Stimulated activated CD4-positive, alpha-beta T cell treated with anti-CD3 and anti-CD28 coated beads, Interleukin-4, amount 100 ng/mL, for 48 hours (primary cell): ENCODE measurements at places on chromosomes 5 and 9.

DNA sequence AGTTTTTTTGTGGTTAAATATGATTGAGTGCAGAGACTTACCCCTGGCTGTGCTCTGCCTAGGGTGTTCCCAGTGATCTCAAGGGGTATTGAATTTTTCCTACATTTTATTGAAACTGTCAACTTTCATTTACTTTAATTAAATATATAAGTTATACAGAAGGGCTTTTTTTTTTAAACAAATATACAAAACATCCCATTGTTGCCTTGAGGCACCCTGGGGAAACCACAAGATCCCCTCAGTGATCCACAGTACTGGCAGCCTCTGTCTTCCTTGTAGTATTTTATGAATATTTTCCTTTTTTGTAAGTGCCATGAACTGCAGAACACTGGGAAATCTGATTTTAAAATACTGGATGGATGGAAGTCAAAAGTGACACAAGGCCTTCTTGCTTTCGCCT is 123.7 kb downstream of the TLE1 start:
- DNase-seq: no peak

- no peak for DNase-seq
Measured at GRCh38 chr5:77015938-77016569, 14.2 kb upstream of the AGGF1 start.

- DNase-seq: no peak
Measured at GRCh38 chr5:172941067-172941516, 18.1 kb upstream of the RPL26L1 start.

- no peak for DNase-seq
Measured at GRCh38 chr5:516338-516925, 7.8 kb downstream of the SLC9A3 start.

- no peak for DNase-seq
Measured at GRCh38 chr9:26260238-26260637, 582.0 kb upstream of the TUSC1 start.

GRCh38 chr5:170181902-170182301 is 50.9 kb upstream of the C5orf58 start:
- no peak for DNase-seq

GRCh38 chr9:98765256-98765655 is 31.1 kb downstream of the ANKS6 start:
- DNase-seq: no peak

GRCh38 chr9:109478051-109478563 is 20.0 kb downstream of the PTPN3 start:
- DNase-seq: no peak

GRCh38 chr5:177064500-177065277 is 22.0 kb upstream of the FGFR4 start:
- no peak for DNase-seq

GRCh38 chr5:143231973-143232812 is 171.3 kb downstream of the NR3C1 start:
- no peak for DNase-seq

DNA sequence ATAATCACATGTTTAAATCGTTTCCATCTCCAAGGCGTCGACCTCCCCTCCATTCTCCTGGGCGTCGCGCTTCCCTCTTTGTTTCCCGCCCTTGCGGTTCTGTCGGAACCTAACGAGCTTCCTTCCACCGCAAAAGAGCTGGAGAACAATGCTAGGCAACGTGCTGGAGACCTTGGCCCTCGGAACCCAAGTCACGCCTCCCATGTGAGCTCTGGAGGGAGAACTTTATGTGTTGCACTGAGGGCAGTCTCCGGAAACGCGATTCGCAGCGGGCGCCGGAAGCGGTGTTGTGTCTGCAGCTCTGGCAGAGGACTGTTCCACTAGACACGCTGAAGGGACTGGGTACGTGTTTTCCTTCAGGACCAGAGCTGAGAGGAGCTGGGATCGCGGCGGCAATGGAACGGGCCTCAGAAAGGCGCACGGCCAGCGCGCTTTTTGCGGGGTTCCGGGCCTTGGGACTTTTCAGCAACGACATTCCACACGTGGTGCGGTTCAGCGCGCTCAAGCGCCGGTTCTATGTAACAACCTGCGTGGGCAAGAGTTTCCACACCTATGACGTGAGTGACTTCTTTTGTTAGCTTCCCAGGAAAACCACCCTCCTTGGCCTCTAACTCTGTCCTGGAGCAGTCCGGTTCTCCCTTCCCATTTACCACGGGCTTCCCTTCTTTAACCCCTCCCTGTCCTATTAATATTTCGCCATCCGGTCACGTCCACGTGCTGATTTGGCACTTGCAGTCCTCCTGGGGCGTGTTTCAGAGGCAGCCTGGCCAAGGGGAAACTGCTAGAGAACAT is at the start of gene WDR36:
Gene WDR36, plus strand, starts transcription at position 287 of the 792 bp plus-strand sequence. Its CDS starts 109 bp downstream, at position 396.
- peak; percentile 85 for DNase-seq

DNA sequence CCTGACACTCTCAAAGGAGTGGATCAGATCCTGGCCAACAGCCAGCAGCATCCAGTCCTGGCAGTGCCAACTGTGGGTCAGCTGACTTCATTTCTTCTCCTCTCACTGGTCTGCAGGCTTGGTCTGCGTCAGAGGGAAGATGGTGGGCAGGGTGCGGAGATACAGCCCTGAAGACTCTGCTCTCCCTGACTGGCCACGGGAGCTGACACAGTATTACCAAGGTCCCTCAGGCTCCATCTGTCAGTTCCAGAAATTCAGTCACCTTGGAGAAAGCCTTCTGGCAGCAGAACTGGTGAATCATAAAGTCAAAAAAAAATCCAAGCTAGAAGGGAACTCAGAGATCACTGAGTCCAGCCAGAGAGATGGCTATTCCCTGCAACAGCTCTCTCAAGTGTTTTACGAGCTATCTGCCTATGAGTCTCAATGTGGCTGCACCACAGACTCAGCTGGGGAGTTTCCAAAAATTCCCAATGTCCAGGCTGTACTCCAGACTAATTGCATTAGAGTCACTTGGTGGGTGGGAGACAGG is 27.9 kb downstream of the C1QTNF2 start:
- DNase-seq: no peak

DNA sequence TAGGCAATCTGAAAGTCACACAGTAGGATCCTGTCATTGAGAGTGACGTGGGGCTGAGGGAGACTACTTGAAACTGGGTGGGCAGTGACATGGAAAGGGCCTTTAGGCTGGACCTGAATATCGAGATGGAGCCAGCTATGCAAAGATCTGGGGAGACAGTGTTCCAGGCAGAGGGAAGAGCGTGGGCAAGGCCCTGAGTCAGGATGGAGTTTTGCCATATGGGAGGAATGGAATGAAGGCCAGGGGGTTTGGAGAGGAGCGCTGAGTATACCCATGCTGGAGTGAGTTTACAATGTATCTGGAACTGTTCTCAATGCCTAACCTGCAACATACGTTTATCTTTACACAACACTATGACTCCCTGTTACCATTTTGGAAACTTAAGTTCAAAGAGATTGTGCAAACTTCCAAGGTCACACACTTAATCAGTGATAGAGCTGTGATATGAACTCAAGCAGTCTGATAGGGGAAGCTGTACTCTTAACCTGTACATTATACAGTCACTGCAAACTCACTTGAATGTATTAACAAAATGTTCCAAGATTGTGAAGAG is 33.5 kb downstream of the INSYN2B start:
- DNase-seq: no peak

DNA sequence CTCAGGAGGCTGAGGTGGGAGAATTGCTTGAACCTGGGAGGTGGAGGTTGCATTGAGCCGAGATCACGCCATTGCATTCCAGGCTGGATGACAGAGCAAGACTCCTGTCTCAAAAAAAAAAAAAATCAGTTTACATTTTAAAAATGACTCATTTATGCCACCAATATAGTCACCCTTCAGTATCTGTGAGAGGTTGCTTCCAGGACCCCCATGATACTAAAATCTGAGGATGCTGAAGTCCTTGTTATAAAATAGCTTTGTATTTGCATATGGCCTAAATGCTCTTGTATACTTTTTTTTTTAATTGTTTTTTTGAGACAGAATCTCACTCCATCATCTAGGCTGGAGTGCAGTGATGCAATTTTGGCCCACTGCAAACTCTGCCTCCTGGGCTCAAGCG is 5.8 kb downstream of the OCLN start:
- no peak for DNase-seq

GRCh38 chr5:35960328-35960727 is 21.9 kb upstream of the CAPSL start:
- no peak for DNase-seq

- DNase-seq: peak; percentile 59
Measured at GRCh38 chr5:140175367-140176030, 511 bp downstream of the CYSTM1 start.

GRCh38 chr5:172325452-172325851 is 41.9 kb upstream of the UBTD2 start:
- DNase-seq: no peak

DNA sequence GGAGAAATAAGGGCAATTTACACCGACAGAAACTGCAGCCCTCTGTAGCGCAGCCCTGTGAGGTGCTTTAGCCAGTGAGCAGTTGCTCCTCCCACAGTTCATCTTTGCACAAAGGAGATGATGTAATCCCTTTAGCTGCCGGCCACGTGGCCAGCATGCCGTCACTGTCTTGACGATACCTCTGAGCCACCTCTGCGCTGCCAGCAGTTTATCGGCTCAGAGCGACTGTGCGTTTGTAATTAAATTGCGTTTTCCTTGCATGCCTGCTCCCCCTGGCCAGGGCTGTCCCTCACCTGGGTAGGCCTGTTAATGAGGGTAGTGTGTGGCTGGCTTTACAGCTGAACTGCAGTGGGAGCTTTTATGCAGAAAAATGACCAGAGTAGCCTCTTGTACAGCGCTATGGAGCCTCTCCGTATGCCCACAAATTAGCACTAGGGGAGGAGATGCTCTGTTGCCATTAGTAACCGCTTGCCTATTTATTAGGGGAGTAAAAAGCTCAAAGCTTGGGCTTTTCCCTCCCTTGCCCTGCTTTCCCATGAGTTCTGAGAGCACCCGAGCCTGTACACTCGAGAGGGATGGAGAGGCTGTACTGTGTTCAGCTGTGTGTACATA is 107.0 kb downstream of the TRIO start:
- no peak for DNase-seq

DNA sequence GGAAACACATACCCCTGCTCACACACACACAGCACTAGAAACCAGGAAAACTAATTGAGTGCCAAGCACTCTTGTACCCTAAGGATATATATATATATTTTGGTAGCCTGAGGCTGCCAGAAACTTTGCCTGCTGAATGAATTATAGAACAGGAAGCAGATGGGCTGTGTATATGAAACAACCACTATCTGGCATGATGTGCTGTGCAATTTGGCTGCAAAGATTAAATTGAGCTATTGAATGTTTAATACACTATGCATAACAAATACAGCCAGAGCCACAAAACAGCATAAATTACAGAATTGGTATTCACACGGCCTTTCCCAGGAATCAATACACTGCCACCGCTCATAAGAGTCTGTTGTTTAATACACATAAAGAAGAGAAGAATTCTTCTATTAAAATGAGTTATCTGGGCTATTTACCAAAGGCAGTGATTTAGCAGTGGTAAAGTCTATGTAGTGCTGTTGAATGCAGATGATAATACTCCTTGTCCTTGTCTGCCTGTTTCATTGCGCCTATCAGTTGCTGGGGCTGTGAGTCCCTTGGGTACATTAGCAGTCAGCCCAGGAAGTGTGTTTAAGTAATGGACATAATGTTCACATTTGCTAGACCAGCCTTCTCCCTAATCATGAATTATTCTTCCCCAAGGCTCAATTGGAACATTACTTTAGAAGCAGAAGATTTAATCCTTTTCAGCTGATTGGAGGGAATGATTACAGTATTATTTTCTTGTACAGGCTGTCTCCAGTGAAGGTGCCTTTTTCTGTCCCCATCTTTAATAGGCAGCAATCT is 294.3 kb downstream of the TLE1 start:
- no peak for DNase-seq

- no peak for DNase-seq
Measured at GRCh38 chr5:53479590-53480415, 626 bp upstream of the FST start.

DNA sequence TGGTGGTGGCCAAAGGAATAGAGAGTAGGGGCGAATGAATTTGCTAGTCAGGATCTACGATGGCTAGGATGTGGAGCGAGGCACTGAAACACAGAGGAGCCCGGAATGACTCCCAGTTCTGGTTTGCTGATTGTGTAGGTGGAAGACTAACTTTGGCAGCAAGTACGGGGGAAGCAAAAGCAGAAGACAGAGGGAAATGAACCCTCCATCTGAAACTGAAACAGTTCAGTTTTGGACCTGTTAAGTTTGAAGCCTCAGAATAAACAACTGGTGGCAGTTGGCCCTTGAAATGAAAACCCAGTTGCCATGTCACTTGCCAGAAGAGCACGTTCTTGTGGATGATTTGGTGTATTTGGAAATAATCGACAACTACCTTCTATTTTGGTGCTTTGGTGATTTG is 15.4 kb upstream of the SMIM15 start:
- no peak for DNase-seq

DNA sequence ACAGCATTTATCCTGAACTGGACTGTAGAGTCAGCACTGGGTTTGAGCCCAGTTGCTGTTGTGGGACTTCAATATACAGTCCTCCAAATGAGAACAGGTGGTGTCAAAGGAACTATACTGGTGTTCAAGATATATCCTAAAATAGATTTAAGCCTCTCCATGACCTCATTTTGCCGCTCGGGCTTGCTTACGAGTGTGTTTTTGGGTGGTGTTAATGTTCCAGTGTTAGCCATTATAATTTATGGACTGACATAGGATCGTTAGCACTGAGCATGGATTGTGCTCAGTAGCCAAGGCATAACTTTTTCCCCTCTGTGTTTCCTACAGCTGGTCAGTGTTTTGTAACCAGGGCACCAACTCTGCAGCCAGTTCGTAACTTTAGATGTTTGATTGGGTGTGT is 306.6 kb downstream of the SPATA31D1 start:
- DNase-seq: no peak

DNA sequence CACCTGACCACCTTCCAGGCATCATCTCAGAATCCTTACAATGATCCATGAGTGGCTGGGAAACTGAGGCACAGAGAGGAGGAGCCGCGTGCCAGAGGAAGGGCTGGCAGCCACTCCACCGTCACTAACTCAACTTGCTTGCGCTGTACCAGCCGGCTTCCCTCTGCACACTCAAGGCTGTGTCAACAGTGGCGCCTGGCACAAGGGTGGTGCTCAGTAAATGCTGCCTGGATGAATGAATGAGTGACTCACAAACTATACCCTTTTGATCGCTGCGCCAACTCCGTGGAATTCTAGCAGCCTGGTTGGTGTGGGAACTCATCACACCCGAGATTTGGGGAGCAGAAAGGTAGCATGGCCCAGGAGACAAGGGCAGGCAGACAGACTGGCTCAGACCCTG is 21.9 kb downstream of the PRRX2 start:
- no peak for DNase-seq

DNA sequence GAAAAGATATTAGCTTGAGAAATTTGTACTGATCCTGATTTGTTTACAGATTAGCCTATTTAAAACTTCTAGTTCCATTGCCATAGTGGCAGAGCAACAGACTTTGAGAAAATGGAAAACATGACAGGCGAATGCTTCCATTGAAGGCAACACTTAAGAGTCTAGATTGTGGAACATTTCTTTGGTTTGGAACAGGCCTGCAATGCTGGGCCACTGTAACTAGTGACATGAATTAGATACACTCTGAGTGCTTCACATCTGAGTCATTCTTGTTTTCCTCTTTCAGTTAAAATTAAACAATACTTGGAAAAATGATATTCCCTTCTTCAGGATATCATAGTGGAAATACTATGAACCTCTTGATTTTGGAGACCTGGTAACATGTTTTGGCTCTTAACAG is 453.6 kb upstream of the TUSC1 start:
- no peak for DNase-seq
